ENCODE measurements at places on chromosomes 4 and X. TPM values are rescaled to one million over a fixed set of nuclear protein-coding genes. Genes with fewer than 3 reads are reported as not detected.

CEP44 gene
- total RNA-seq = 25.8 TPM

PRDM8 gene
- 32.5 TPM for total RNA-seq

COX7B gene
- total RNA-seq = 279 TPM

NFKB1 gene
- 110 TPM for total RNA-seq

SCD5 gene
- 8.2 TPM for total RNA-seq

ASB9 gene
- total RNA-seq = 0.49 TPM

DRP2 gene
- 0.94 TPM for total RNA-seq

PABPC4L gene
- total RNA-seq = not detected

HAUS3 gene
- 29.8 TPM for total RNA-seq

COQ2 gene
- total RNA-seq = 21.9 TPM

UGT2A1 gene
- not detected for total RNA-seq

SPIN2A gene
- 1.1 TPM for total RNA-seq

SPANXN3 gene
- total RNA-seq = not detected

ADH1B gene
- total RNA-seq = not detected

TBC1D1 gene
- 62.9 TPM for total RNA-seq

SLITRK4 gene
- not detected for total RNA-seq

ABCG2 gene
- total RNA-seq = 4.4 TPM

COL4A5 gene
- not detected for total RNA-seq

CT83 gene
- not detected for total RNA-seq

GPR82 gene
- 0.47 TPM for total RNA-seq

PRR27 gene
- total RNA-seq = not detected

Measured in activated CD8-positive, alpha-beta memory T cell treated with anti-CD3 and anti-CD28 coated beads, Interleukin-2, amount 10 ng/mL, durations not matched to agents 7 days and 5 days (primary cell).